ENCODE measurements at places on chromosomes 7 and 10.

DNA sequence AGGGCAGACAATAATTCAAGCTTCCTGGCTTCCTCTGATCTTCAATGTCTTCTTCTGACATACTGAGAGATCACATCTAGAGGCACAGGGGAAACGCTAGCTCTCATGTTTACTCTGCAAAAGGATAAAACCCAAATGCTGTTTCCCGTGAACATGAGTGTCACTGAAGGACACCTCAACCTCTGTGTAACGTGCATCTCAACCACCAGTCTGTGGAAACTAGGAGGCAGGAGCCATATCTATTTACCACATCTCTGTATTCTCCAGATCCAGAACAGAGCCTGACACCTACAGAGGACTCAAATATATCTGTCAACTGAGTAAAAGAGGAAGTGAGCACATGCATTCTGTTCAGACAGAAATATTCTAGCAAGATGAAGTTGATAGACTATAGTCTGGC is 140.3 kb upstream of the TARP start:
- DNase-seq: no peak

DNA sequence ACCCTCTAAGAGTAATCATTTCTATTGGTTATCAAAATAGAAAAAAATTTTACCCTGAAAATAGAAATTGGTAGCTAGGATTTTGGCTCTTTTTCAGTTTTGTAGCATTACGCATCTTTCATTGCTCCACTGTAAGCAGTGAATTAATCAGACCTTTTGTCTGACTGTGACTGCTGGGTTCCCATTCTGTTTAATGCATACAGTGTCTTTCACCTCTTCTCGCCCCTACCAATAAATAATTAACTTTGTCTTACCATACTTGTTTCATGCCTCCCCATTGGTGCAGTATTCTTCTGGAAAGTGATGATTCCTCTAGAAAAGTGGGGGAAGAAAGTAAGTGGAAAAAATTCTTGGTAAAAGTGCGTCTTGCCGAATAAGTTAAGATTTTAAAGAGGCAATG is 73.2 kb downstream of the AP3M1 start:
- no peak for DNase-seq

DNA sequence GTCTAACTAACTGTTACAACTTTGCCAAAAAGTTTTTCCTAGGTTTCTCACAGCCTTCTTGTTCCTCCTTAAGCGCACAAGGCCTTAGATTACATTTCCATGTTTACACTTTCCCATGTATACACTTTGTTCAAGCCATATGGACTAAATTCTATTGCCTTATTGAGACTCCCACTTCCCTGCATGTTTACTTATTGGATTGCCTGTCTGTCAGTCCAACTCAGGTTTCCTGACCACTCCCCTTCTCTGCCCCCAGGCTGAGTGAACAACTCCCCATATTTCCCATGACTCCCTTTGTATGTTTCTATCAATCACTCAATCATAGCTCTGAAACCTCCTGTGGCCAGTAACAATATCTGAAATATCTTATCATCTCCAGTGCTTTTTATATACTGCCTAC is 43.0 kb downstream of the SLC25A40 start:
- DNase-seq: no peak

GRCh38 chr10:12617191-12618175 is 268.1 kb downstream of the CAMK1D start:
- DNase-seq: no peak

GRCh38 chr10:35324196-35324595 is 12.1 kb upstream of the CCNY start:
- no peak for DNase-seq

- DNase-seq: no peak
Measured at GRCh38 chr10:108003576-108003975, 839.1 kb upstream of the SORCS1 start.

DNA sequence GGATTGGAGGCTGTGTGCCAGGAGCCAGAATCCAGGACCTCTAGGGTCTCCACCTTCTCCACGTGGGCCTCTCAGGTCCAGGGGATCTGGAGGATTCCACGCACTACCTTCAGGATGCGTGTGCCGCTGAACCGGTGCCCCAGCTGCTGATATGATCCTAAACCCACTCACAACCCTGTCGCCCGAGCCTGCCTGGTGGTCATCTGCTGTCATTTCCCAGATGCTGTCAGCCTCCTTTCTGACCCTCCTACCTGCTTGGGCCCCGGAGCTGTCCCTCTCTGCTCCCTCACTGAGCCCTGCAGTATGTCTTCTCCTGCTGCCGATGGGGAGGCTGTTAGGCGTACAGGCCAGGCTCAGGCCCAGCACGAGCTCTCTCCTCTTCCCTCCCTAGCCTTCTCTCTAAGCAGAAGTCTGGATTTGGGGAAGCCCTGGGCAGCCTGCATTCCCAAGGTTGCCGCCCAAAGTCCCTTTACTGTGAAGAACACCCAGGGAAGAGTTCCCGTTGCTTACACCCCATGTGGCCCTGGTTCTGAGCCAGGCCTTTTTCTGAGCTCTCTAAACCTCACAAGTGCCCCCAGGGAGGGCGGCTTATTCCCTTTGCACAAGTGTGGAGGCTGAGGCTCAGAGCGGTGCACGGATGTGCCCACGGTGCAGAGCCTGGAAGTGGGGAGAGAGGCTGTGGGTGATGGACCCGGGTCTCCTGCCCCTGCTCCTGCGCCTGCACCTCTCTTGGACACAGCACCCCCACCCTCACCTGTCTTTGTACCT is 30.8 kb upstream of the ZNF488 start:
- DNase-seq: no peak

- DNase-seq: no peak
Measured at GRCh38 chr10:23157239-23157681, 34.9 kb upstream of the PTF1A start.

GRCh38 chr7:137096607-137097006 is 228.2 kb downstream of the CHRM2 start:
- DNase-seq: no peak

GRCh38 chr7:120991161-120991560 is 2.6 kb downstream of the CPED1 start:
- no peak for DNase-seq

DNA sequence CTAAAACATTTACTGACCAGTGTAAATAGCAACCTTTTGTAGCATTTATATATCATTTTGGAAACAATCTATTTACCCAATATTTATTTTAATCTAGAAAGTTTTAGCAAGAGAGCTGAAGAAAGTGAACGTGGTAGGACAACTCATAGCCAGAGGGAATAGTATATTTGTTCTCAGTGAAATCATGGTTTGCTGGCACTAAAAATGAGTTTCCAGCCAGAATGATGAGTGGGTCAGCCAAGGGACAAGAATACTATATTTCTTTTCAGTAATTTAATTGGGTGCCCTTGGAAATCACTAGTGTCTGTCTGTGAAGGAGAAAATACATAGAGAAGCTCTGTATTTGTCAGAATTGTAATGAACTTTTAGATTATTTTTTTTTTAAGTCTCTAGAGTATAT is 74.9 kb downstream of the MINPP1 start:
- no peak for DNase-seq

GRCh38 chr10:9819756-9820494 is 1197.7 kb upstream of the CELF2 start:
- DNase-seq: no peak

- no peak for DNase-seq
Measured at GRCh38 chr7:55121249-55121648, 102.4 kb downstream of the EGFR start.

GRCh38 chr7:132817949-132818348 is 241.7 kb upstream of the PLXNA4 start:
- no peak for DNase-seq

DNA sequence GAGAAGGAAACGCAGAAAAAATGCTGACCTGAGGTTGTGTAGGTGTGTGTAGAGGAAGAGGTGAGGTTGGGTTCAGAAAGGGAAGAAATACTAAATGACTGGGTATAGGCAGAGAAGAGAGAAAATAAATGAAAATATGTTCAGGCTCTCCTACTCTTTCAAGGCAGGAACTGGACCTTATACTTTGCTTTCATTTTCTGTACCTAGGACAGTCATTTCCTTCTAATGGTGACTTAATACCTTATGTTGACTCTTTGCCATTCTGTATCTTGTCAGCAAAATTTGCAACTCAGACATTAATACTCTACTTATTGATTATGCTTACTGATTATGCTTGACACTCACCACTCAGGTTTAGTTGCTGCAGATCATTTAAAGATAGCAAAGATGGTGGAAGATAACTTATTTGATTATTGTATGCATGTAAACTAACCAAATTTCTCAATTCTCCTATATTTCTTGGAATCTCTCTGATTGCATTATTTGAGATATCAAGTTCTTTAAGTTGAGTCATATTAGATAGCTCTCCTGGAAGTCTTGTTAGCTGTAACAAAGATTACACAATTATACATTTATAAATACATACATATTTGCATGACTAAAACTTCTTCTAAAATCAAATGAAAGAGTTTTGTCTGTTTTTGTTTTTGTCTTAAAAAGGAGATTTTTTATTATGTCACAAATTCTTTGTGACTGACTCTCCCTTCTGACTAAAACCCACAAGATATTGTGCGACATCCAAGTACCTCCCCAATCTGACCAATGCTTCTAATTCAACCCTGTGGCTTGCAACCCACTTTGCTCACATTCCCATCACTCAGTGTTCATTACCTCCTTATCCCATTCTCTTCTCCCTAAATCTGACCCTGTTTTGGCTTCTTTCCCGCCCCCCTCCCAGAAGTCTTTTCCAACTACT is 20.0 kb downstream of the LRRD1 start:
- no peak for DNase-seq

DNA sequence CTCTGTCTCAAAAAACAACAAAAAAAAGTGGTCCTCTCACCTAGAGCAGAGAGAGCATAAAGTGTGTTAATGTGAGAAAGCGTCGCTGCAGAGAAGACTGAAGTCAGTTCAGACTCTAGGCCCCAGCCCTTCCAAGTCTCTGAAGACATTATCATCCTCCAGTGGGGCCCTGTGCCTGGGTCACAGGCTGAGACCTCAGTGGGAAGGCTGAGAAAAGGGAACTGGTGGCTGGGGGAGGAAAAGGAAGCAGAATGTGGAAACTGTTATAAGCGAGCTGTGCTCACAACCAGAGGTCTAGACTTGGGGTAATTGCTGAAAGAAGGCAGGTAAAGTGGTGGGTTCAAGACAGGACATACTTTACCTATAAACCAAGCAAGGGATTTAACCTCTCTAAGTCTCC is 4.9 kb upstream of the RRP12 start:
- DNase-seq: no peak

DNA sequence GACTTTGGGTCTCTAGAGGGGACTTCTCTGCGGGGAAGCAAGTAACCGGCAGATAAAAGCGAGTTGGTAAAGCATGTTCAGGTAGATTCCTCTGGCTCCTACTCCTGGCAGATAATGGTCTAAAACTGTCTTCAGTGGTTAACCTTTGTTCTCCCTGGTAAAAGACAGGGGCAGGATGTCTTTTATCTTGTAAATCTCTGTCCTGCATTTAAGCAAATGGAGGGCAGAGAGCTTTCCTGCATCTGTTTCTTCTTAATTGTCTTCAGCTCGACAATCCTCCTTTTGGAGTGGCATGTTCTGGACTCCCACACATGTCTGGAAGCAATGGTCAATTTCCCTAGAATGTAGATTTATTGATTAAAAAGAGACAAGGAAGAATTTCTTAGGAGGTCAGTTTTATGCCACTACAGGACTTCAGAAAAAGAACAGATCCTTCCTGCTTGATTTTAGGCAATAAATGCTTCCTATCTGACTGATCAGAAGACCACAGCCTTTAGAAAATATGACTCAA is 16.6 kb downstream of the C7orf33 start:
- no peak for DNase-seq

DNA sequence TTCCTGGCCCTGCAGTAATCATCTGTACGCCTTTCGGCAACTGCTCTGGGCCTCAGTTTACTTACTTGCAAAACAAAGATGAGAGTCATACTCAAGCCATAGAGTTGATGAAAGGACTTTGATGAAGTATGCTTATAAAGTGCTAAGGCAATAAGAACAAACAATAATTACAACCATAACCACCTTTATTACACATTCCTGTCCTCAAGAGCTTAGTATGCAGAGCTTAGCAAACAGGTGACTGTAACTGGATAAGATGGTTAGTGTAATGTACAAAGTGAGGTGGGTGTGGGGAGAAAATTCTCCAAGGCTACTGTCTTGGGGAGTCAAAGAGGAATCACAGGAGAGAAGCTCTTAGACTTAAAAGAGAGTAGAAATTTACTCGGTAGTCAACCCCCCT is 117.0 kb upstream of the AFAP1L2 start:
- no peak for DNase-seq

DNA sequence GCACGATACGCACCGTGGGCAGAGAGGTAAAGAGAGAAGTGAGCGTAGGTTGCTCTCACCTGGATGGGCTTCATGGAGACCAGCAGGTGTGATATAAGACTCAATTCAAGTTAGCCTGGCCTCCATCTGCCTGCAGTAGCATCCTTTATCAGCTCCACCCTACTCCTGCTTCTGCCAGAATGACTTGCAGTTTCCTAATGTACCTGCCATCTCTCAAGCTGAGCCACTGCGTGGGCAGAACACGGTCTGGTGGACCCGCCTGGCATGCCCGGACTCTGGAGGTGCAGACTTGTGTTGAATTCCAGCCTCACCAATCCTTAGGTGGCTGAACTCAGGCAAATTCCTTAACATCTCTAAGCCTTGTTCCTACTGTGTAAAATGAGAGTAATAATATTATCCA is 64.3 kb downstream of the STEAP1B start:
- no peak for DNase-seq

- DNase-seq: no peak
Measured at GRCh38 chr7:107501593-107501992, 31.7 kb downstream of the GPR22 start.

DNA sequence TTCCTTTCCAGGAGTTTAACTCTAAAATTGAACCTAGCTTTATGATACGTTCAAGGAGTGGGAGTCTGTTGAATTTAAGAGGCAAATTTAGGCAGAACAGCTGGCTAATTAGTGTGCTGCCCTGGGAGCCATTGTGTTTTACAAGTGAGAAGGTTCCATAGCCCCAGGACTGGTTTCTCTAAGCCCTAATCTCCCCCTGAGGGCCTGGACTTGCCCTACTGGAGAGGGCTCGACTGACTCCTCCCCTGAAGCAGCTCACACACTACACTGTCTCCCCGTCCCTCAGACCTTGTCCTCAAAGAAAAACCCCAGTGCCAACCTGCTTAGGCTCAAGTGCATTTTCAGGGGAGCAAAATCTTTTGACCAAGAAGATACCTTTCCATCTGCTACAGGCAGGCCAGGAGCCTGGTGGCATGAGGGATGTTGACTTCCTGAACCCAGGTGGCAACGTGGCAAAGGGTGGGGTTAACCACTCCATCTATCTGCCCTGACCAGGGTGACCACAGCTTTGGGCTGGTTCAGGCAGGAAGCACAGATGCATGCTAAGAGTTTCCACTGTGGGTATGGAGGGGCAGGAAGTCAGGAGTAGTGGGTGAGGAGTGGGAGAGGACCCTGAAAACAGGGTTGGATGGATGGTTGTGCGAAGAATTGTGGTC is 68.9 kb upstream of the CARD11 start:
- DNase-seq: no peak

GRCh38 chr10:101458869-101459268 is 104.9 kb downstream of the BTRC start:
- no peak for DNase-seq

- no peak for DNase-seq
Measured at GRCh38 chr10:104104418-104104817, 17.6 kb upstream of the SFR1 start.

Measured in NCI-H774 (cell line).